T-cell (primary cell): ENCODE measurements at places on chromosomes 2 and 18.
A peak's percentile ranks its signal among the peaks of the same experiment; 100 is the strongest.

DNA sequence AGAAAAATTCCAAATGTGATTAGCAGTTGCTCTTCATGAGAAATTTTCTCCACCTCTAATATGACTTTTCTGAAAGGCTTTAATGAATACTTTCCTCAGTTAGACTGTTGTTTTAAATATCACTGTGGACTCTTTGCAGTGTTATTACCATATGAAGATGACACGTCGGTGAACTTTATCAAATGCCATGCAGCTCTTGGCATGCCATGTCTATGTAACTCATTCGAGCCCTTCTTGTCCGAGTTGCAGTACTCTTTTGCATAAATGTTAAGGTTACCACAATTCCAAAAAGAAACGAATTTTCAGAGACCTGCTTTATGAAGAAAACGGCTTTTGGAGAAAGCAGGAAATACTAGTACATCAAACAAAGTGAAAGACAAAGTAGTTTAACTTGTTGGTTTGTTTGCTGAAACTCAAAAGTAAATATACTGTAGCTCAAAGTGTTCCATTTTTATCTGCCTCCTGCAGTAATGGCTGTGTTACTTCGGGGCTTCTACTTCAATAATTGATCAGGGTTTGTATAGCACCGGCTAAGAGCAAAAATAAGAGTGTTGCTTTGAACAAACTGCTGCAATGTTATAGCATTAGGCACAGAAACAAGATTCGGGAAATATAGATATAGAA lies 204.1 kb downstream of the ARHGAP15 start:
- DNase-seq, result no peak

GRCh38 chr2:233445152-233445830 lies 91.0 kb downstream of the DGKD start:
- no peak for DNase-seq

- DNase-seq, result no peak
Measured at GRCh38 chr18:55996717-55997116, 408.7 kb upstream of the TCF4 start.

DNA sequence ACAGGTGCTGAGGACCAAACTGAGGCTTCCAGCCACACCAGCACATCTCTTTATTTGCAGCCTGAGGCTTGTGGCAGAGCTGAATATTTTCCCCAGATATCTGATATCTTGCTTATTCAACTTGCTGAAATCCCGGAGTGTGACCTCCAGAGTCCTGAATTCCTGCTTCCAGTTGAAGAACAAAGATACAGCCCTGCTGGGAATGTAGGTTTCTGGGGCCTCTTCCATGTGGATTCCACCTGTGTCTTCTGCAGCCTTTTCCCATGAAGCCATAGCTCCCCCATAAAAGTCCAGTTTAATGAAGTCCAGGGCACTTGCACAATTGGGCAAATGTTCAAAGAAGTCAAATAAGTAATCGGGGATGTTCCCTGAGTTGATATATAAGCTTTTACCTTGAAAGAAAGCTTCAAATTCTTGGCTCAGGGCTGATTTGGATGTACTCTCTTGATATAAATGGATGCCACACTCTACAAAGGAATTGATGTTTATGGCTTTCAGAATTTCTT lies 14.9 kb downstream of the NLRC4 start:
- no peak for DNase-seq

- no peak for DNase-seq
Measured at GRCh38 chr2:221337957-221338685, 234.0 kb downstream of the EPHA4 start.

DNA sequence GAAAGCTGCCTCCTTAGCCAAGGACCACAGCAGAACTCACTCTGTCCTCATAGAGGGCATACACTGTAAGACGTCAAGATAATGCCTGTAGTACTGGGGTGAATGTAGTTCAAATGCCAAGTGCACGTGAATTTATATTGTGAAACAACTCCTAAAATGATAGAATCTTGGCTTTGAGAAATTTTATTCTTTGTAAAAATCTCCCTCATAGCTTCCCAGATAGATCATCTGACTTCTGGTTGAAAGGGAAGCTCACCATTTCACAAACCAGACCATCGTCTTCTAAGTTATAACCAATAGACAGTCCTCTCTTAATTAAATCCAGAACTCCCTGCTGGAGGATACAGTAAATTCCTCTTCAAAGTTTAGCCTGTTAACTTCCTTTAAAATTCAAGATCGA lies 110.9 kb upstream of the MSTN start:
- DNase-seq, result no peak

DNA sequence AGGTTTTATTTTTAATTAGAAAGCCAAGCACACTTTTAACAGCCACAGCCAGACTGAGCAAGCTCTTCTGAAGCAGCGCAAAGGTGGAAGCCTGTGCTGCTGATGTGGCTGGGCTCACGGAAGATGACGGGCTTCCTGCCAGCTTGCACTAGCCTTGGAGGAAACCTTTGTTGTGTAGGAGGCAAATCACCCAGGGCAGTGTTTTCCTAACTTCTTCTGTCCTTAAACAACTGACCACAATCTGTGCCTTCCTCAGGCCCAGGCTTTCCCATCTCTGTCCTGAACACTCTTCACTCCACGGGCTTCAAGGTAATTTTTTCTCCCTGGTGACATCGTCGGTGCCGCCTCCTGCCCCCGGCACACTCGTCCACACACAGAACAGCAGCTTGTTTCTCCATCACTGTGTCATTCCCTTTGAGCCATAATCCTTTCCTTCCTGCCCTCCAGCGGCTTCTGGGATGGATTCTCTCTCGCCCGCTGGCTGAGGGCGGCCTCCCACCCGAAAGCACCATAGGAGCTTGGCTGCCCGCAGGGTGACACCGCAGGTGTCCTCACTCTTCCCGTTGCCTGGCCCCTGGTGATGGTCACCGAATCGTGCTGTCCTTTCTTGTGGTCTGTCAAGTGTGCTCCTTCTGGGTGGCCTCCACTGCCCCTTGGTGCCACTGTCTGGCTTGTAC lies 31.1 kb upstream of the INHBB start:
- DNase-seq, result peak; percentile 15

DNA sequence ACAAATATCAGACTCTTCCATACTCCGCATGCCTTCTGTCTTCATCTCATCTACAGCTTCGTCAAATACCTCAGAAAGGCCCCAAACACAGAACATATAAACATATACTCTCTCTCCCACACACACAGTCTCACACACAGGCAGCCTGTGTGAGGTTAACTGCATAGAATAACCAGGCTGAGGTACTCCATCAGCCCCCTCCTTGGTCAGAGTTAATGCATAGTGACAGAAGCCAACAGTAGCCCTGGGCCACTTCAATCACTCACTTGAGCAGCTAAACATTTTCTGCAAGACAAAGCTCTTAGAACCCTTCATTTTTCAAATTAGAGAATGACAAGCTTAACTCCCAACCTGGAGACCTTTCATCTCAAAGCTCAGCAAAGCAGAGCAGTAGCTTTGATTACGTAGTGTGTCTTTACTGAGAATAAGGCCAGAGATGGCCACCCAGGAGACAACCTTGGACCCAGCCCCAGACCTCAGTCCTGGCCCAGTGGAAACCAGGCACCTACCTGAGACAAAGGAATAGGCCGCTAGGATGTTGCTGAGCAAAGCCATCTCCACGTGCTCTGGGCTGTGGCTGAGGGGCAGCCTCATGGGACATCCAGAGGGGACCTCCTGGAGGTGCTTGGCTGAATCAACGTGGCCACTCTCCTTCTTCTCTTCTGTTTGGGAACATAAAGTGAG lies 43.0 kb downstream of the EVA1A start:
- DNase-seq, result no peak

DNA sequence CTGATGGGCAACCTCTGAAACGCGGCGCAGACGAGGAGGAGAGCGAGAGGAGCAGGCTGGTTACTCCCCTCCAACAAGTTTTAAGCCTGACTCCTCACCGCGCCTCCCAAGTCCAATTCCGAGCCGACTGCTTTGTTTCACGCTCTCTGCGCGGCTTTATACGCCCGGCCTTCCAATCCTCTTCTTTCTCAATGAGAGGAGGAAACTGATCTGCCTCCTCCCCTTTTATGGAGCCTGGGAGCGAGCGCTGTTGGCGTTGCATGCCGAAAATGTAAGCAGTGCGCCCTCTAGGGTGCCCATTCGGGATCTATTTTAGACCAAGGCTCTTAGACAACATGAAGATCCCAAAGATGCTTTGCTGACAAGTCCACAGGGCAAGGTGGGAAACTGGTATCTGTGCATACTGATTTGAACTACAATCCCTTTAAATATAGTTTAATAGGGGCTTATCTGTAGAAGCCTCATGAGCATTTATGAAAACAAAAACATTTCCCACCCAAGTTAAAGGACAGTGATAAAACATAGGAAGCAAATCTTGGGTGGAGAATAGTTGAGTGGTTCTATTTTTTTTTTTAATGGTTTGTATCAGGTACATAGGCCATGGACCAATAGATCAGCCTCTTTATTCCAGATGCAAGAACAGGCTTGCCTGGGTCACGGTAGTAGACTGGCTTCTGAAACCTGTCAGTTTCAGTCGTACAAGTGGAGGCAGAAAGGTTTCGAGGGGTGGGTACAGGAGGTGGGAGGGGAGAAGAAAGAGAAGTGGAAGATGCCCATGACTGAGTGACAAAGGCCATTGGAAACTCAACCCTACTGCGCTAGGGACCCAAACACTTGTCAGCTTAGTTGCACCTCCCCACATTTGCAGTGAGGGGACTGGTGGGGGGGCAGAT lies at the start of gene RND3:
Gene RND3 (minus strand): TSS at position 131 of the 893 bp plus-strand sequence. CDS start 250 bp downstream, outside the sequence.
- no peak for DNase-seq

DNA sequence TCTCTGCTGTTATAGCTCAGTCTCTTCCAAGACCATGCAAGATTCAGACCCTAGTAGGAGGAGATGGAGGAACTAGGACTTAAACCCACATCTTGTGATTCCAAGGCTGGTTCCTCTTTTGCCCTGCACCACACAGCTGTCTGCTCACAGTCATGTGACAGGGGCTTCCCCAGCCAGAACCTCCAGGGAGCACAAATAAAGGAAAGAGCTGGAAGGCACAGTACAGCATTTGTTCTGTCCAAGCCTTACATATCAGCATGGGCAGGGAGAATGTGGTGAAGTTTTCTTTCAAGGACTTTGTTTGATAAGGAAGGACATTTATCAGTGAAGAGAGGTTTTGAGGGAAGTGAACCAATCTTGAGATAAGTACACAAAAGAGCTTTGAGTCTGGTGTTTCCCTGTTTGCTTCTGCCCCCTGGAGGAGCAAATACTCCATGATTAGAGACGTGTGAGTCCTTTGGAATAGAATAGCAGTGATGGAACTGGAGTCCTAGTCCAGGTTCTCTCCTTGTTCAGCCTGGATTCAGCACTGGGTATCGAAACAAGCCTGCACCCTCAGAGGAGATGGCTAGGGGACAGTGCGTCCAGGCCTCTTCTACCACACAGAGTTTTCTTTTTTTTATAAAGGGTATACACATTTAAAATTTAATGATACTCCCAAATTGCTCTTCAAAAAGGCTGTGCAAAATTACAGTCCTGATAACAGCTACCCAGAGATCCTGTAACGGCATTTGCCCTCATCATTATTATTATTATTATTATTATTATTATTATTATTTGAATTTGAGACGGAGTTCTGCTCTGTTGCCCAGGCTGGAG lies 24.6 kb upstream of the CASP10 start:
- peak; percentile 25 for DNase-seq

DNA sequence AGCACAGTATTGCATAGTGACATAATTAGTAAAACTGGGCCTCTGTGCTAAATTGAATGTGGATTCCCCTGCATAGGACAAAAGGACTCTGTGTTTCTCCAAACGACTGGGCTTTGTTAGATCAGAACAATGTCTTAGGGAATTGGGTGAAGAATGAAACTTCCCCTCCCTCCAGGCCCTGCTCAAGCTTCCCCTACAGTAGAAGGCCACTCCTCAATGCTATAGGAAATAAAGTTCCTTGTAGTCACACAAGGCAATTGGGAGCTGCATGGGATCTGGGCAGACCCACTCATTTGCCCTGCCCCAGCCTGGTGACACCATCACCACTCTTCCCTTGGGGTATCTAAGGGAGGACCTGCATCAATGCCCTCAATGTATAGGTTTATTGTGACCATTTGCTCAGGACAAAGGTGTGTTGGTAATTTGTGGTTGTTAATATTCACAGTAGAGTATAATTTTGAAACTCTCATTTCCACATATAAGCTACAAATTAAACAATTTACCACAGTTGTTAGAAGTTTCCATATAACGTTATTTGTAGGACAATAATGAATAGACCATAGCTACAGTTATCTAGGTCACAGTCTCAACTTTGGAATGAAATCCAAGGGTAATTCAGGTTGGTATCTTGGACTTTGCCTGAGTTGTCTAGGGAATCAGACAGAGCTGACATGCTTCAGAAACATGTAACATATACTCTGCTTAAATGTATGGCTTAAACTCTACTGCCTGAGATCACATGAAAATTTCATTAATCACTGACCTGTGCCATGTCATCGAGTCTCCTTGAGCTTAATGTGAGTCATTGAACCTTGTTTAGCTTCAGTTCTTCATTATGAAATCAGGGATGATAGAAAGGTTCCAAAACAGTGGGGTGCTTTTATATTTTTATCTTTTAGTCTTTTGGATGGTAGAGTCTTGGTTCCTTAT lies 64.8 kb upstream of the DARS1 start:
- DNase-seq, result no peak
